ENCODE measurements at places on chromosomes 11 and 22.

- no peak for DNase-seq
These were observed 110.9 kb downstream of the TSPAN18 start for GRCh38 chr11:44837661-44838060.

DNA sequence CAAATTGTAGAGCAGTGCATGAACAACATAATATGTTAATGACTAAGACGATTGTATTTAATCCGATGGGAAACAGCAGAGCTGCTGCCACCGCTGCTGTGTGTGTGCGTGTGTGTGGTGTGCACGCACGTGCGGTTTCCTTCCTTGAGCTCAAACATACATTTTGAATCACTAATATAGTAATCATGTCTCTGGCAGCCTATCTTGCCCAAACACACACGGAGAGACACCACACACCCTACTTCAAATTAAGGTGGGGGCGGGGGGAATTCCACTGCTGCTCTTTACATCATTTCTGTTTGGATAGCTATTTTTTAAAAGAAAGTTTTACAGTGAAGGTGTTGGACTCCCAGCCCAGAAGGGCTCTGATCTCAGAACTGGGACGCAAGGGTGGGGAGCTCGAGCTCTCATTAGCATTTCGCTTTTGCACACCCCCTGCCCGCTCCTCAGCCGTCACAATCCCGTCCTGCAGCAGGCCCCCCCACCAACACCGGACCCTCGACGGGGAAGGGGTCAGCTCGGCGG, 651 bp upstream of the FAM83F start:
- DNase-seq: peak; percentile 13

DNA sequence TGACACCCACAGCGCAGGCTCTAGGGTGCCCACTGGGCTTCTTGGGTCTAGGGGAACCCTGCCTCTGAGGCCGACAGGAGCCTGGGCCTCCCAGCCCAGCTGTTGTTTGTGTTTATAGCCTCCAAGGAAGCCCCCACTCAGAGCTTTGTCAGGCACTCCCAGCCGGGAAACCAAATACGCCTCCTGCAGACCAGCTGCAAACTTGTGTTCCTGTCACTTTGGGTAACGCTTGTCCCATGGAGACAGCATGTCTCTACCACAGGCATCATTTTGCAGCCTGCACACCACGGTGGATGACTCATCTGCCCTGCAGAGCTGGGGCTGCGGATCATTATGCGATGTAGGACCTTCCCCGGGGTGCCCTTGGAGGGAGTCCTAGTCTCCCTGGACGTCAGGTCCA, 40.6 kb upstream of the CRYBB3 start:
- DNase-seq: no peak

DNA sequence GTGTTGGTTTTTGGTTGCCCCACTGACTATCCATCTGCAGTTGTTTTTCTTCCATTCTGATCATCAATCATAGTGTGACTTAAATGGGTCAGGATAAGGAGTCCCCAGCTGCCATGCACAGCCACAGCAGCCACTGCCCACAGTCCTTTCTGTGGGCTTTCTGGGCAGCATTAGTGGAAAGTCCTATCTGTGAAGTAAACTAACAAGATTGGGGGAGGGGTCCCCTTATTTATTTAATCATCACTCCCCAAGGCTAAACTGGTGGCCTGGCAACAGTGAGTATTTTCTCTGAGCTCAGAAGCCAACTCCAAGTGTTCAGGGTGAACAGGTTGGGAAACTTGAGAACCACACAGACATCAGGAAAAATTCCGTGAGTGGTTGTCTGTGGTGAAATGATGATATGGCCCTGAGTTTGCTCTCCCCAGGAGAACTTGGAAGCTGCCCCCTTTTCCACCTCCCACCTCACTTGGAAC, 145.0 kb downstream of the CCDC34 start:
- DNase-seq: no peak

DNA sequence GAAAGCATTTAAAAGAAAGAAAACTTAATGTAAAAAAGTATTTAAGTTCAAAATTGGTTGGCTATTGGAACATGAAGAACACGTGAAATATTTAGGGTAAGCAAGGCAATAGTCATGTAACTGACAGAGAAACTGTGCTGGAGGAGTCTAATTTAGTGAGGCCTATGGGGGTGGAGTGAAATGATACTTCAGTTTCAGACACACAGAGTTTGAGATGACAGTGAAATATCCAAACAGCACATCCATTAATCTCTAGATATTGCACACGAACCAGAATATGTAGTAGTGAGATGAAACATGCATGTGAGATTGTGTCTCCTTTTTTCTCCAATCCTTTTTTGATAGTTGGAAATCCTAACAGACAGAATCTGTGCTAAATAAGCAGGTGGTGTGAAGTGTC, 739.0 kb downstream of the CNTN5 start:
- DNase-seq: no peak

- no peak for DNase-seq
These were observed 883 bp upstream of the HMOX1 start for GRCh38 chr22:35380013-35380412.

DNA sequence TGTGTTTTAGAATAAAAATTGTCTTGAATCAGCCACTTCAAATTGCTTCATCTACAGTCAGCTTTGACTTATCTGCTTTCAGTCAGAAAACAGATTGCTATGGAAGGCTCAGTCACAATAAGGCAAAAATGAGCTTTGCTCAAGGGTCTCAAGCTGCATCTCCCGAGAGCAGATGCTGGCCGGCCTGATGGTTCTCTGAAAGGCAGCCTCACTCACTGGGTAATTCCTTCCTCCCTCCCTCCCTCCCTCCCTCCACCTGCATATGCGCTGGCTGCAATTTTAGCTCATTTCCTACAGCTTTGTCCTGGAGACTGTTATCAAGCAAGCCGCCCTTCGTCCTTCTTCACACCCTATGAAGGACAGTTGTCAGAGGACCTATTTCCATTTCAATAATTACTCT, 1.6 kb upstream of the IZUMO1R start:
- no peak for DNase-seq

DNA sequence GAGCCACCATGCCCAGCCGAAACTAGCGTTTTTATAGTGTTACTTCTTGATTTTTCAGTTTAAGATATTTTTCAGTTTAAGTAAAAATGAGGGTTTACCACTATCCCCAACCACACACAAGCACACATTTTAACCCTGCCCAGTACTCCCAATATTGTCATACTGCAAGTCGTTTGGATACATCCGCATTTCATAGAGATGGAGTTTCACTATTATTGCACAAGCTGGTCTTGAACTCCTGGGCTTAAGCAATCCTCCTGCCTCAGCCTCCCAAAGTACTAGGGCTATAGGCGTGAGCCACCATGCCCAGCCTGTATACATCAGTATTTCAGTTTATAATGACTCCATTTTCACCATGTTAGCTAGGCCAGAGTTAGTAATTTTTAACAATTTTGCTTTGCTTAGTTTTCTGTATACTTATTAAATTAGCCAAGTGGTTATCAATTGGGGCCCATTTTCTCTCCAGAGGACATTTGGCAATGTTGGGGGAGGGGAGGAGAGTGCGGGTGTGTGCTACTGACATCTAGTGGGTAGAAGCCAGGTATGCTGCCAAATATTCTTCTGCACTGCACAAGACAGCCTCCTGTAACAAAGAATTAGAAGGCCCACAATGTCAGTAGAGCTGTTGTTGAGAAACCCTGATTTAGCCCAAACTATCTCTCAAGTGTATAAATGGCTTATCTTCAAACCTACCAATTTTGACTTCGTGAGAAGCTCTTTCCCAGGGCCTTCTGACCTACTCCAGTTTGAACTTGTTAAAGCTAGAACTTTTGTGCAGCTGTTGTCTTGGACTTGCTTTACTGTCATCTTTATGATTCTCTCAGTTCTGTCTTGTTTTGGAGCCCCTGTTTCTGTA, 7.3 kb downstream of the USP47 start:
- DNase-seq: no peak

DNA sequence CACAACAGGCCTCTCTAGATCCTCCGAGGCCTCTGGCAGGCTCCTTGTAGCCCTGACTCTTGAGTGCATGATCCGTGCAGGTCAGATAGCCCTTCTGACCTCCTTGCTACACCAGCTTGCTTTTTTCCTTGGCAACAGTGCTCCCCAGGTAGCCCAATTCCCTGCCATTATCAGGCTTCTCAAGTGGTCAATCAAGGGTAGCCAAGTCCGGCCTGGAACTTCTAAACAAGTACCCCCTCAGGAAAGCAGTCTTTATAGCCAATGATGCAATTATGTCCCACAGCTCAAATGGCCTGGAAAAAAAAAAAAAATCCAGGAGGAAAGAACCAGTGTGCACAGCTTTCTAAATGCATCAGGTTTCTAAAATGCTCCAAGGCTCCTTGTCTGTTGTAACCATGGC, 59.8 kb downstream of the TENM4 start:
- DNase-seq: no peak

- DNase-seq: no peak
These were observed 71.2 kb upstream of the CDON start for GRCh38 chr11:126133901-126134300.

- DNase-seq: no peak
These were observed 136.6 kb downstream of the ME3 start for GRCh38 chr11:86535773-86536172.

DNA sequence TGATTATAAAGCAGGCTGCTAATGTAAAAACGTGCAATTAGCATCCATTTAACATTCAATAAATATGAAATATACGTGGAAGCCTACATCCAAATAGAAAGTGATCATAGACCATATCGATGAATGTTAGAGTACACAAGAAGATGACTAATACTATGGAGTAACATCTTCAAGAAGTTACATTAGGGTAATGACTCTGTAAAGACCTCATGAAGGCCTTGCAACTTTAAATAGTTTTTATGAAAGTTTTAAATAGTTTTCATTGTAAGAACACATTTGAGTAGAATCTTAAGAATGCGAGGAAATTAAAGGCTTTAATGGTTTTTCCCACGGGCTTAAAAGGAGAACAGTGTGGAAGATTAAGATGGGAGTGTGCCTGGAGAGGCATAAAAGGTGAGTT, 1.4 kb downstream of the TRIM34 start:
- DNase-seq: no peak

DNA sequence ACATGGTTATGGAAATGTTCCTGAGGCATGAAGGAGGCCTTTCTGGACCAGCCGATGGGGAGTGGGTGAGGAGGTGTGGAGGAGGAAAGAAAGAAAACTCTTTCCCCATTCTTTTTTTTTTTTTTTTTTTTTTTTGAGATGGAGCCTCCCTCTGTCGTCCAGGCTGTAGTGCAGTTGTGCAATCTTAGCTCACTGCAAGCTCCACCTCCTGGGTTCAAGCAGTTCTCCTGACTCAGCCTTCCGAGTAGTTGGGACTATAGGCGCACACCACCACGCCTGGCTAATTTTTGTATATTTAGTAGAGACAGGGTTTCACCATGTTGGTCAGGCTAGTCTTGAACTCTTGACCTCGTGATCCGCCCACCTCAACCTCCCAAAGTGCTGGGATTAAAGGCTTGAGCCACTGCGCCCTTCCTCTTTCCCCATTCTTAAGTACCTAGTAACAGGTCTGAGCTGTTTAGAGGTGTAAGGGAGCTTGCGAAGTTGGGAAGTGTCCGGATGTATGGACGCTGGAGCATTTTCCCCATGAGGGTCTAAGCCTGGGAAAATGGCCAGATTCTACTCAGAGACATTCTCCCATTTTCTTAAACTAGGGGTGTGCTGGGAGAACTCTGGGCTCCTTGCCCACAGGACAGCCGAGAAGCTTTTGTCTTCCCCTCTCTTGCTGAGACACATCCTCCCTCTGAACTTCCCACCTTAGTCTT, 135.8 kb downstream of the TEAD1 start:
- no peak for DNase-seq

- DNase-seq: no peak
These were observed 77.3 kb downstream of the SLC17A6 start for GRCh38 chr11:22415476-22415875.

- no peak for DNase-seq
These were observed 741.1 kb upstream of the LUZP2 start for GRCh38 chr11:23755769-23756168.

- DNase-seq: no peak
These were observed 35.2 kb upstream of the CCDC89 start for GRCh38 chr11:85721191-85721590.

DNA sequence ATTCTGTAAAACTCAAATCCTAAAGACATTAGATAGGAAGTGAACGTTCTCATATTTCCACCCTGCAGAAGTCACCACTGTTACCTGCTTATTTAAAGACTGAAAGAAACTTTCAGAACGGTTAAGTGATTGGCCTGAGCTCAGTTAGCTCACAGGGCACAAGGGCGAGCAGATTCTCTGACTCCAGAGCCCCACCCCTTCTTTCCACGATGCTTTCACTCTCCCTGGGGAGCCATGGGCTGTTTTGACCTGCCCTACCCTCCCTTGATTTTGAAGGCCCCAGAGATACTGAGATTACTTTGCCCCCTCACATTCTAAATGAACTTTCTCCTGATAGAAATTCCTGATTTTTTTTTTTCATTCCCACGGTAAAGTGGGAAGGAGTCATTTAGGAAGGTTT, 33.9 kb downstream of the ARHGAP1 start:
- no peak for DNase-seq

GRCh38 chr22:49534386-49534785, 293.3 kb downstream of the BRD1 start:
- no peak for DNase-seq

- no peak for DNase-seq
These were observed 10.7 kb upstream of the LIPT2 start for GRCh38 chr11:74504100-74504691.

GRCh38 chr11:75493626-75494025, 32.1 kb downstream of the GDPD5 start:
- DNase-seq: no peak

DNA sequence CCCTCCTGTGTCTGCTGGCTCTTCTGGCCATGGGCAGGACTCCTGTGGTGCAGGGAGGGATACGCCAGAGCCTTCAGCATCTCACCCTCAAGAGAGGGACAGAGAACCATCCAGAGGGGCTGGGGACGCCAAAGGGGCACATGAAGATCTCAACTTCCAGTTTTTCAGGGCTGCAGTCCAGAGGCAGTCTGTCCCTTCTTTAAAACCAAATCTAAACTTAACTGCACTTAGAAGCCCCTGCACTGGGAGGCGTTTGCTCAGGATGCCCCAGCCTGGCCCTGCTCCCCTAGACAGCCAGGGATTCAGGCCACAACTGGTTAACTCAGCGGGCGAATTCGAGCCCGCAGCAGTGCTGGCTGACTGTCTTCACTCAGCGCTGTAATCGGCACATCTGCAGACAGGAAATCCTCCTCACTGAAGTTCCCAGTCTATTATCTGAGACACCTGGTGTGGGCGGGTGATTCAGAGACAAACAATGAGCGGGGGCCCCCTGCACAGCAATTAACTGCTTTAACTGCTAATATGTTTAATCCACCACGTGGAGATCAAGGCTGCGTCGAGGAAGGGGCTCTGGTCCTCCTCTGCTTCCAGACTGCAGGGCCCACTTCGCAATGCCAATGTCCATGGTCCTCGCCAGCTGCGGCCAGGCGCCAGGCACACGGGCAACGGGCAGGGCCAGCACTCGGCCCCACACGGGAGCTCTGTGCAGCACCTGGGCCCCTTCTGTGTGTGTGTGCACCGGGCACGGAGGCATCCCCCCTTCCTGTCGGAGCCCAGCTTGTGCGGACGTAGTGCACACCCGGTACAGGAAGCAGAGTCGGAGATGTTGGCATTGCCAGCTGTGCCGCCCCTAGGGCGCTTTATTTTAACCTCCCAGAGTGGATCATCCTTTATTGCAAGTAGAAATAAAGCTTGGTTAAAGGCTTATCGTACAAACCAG, 36.9 kb upstream of the GNB1L start:
- peak; percentile 74 for DNase-seq

GRCh38 chr11:132186699-132187098, 816.3 kb downstream of the NTM start:
- DNase-seq: no peak
